ENCODE measurements at places on chromosomes 5 and 9.
A peak's percentile ranks its signal among the peaks of the same experiment; 100 is the strongest.

DNA sequence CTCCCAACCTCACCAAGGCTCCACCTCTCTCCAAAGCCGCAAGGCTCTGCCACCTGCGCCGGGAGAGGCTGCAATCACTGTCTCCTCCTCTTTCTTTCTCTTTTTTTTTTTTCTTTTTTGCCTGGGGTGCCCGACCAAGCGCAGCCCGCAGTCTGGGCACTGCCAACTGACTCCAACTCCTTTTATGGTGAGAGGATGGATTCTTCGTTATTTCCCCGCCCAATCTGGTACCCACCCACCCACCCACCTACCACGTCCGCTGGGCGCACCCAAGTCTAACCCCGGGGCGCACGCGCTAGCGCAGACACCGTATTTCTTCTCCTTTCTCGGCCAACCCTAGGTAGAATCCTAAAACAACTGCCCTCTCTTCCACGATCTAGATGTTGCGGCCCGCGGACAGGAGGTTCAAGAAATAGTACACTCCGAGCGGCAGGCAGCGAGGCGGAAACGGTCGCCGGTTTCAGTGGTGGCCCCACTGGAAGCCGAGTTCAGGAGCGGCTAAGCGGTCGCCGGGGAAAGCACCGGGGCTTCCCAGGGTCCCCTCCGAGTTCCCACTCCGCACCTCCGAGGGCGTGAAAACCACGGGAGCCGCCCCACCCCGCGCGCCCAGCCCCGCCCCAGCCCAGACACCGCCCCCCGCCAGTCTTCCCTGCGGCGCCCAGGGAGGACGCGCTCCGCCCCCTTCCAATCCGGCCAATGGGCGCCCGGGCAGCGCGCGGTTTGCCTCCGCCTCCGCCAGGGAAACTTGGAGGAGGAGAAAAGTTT, 385 bp upstream of the PTGER4 start:
- DNase-seq, result peak; percentile 78

DNA sequence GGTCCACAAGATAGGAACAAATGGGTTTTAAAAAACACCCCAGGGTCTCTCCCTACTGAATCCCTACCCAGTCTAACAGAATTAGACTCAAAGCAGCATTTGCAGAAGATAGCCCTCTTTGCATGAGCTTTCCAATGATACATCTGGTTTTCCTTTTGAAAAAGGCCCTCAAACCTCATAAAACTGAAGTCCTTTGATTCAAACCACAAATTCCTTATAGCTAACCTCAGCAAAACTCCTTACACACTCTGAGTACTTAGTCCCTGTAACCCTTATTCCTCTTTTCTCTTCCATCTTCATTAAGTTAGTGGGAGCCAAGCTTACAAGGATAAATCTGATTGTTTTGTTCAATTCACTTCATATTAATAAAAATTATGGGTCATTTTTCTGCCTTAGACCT, 90.5 kb upstream of the TNC start:
- peak; percentile 49 for DNase-seq

- DNase-seq, result no peak
Measured at GRCh38 chr5:75551471-75551870, 39.8 kb downstream of the POLK start.

GRCh38 chr9:109912082-109912582, 132.1 kb downstream of the PALM2AKAP2 start:
- no peak for DNase-seq

GRCh38 chr9:130323051-130323745, 57.6 kb downstream of the HMCN2 start:
- no peak for DNase-seq

- DNase-seq, result no peak
Measured at GRCh38 chr5:171226096-171226754, 82.8 kb upstream of the TLX3 start.

- DNase-seq, result no peak
Measured at GRCh38 chr9:119218293-119218692, 150.9 kb downstream of the BRINP1 start.

DNA sequence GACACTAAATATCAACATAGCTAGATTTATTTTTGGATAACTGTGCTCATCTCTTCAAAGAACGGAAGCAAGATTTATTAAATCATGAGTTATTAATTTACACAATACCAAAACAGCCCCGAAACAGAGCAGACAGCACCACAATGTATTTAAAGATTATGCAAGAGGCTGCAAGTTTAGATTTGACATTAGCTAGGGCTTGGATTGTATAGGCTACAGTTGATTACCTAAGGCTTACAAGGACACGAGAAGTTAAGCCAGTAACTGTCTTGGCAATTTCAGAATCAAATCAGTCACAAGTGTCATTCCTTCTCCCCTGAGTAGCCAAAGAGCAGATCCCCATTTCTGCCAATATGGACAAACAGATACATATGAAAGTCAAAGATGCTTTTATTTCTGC, 152.6 kb downstream of the MED27 start:
- no peak for DNase-seq

DNA sequence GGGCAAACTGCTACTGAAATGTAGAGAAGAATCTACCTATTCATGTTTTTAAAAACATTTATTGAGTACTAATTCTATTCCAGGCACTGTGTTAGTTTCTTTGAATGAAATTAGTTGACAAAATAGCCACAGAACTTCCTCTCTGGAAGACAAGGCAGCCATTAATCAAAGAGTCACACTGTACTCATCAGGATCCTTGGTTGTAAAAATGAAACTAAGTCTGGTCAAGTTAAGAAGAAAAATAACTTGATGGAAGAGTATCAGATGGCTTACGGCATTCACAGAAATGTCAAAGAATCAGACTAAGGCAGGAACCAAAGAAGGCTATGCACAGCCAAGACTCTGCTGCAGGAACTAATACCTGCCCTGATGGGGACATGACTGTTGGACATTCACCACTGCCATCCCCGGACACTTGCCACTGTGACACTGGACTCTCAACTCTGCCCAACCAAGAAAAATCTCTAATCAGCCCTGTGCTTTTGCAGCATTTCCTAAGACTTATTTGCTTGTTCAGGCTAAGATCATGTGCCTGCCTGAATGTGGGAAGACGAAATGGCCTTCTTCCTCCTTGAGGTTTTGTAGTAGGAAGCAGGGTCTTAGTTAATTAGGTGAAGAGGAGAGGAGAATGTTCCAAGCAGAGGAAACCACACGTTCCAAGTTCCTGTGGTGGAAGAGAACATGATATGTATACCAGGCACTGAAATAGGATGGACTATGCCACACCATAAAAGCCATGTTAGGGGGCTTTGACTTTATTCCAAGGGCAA, 23.3 kb upstream of the NDUFB6 start:
- no peak for DNase-seq

Measured in skeletal muscle cell (primary cell).